Activated CD8-positive, alpha-beta memory T cell treated with anti-CD3 and anti-CD28 coated beads for 4 hours (primary cell): ENCODE measurements at places on chromosomes 6 and 20.

DNA sequence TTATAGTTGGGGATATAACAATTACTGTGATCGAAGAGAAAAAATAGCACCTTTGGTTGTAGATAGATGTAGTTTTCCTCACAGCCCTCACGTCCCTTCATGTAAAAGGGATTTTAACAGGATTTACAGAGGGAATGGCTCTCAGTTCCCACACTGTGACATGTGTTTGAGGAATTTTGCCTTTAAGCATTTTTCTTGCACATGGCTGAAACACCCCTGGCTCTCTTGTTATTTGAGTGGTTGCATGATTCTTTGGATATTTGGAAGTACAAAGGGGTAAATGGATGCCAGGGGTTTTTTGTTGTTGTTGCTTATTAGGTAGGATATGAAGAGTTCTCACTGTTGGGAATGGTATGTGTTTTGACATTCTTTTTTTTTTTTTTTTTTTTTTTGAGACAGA lies 48.2 kb downstream of the JAG1 start:
- DNase-seq, result no peak

- DNase-seq, result no peak
Measured at GRCh38 chr6:35811699-35811995, 6.5 kb downstream of the LHFPL5 start.

DNA sequence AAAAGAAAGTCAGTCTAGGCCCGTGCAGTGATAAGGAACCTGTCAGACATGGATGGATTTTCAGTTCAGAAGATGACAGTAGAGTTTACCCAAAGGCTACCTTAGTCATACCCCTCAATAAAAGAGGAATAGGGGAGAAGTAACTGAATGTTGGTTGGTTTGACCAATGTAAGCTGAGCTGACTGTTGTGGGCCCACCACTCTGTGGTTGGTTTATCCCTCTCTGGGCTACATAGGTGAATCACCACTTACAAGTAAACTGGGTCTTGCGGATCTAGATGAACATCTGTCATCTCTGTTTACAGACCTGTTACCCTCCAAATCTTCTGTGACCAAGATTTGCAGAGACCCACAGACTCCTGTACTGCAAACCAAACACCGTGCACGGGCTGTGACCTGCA lies 37.2 kb upstream of the MYLK2 start:
- no peak for DNase-seq

DNA sequence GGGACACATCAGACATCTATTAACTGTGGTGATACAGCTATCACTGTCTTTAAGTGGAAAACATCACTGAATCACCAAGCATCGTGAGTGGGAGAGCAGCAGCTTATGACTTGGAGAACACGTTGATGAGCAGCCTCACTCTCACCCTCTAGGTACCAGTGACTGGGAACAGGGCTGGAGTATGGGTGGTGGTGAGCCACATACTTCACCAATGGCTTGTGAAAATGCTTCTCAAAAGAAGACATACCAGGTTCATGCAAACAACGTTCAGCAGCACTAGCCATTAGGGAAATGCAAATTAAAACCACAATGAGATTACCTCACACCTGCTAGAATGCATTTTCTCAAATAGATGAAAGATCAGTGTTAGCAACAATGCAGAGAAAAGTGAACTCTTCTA lies 25.3 kb downstream of the SNX5 start:
- no peak for DNase-seq
